ENCODE measurements at places on chromosomes 7 and 10.
A peak's percentile ranks its signal among the peaks of the same experiment; 100 is the strongest.

GRCh38 chr7:105532709-105533460, 884 bp downstream of the RINT1 start:
- DNase-seq, result no peak

DNA sequence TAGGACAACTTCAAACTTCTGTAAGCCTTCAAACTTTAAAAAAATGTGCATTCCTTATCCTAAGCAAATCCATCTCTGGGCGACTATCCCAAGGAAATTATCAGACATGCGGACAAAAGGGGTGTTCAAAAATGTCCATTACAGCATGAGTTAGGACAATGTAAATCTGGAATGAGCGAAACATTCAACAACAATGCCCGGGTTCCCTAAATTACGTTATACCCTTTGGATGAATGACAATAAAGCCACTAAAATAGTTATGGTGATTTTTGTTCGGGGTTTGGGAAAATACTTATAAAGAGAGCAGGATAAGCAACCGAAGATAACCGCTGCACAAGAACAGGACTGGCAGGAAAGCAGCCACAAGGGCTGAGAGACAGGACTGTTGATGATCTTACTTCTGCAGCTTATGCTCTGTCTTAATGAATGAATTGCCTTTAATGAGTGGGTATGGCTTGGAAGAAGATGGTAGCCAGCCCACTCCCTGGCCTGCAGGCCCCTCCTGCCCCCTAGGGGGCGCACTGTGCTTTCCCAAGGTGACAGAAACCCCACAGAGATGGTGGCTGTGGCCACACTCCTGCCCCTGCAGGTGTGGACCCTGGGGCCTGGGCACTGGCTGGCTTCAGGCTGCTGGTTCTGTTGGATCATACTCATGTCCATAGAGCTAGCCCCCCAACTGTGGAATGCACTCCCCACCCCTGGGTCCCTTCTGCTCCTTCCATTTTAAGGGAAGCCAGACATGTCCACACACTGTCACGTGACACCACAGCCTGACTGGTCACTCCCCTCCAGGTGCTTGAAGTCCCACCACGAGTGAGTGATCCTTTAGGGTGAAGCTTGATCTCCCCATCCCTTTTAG, 45.0 kb downstream of the ZCCHC24 start:
- peak; percentile 14 for DNase-seq

DNA sequence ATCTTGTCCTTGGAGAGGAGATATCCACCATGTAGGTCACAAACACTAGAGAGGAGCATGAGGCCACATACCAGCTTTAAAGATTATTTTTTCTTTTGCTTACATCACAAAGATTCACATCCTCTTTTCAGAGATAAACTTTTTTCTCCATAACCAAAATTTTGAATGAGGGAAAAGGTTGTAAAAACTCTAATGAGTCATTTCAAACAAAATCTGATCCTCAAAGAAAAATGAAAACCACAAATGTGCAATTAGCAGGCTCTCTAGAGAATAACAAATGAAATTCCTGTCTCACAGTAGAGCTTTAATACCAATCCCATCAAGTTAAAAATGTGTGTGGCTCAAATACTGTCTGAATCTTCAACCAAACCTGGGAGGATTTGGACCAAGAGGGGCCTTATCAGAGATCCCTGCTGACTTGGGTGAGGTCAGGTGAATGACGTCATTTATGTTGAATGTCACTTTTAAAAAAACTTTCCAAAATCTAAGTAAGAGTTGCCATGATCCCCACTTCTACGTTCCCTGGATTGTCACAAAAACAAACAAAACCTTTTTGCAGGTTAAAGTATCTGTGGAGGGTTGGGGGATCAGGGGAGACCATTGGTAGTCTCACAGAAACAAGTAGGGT, 261.5 kb upstream of the NPSR1 start:
- no peak for DNase-seq

- no peak for DNase-seq
These were observed 63.9 kb upstream of the CHST15 start for GRCh38 chr10:124157271-124157681.

GRCh38 chr10:78604721-78605120, 464.0 kb upstream of the ZMIZ1 start:
- no peak for DNase-seq

DNA sequence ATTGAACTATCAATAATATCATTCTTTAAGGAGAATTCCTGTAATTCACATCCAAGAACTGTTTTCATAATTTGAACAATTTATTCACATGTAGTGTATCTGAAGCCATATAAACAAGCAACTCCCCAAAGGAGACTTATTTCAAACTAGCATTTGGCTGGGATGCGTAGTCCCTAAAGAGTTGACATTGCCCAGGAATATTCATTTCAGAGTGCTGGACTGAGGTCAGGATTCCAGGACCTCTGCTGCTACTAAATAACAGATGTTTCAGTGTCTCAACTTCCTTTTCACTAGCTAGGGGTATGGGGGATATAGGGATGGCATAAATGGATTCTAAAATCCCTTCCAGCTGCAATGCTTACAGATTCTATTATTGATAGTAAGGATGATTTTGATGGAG, 177.0 kb downstream of the TSPAN12 start:
- DNase-seq, result no peak

DNA sequence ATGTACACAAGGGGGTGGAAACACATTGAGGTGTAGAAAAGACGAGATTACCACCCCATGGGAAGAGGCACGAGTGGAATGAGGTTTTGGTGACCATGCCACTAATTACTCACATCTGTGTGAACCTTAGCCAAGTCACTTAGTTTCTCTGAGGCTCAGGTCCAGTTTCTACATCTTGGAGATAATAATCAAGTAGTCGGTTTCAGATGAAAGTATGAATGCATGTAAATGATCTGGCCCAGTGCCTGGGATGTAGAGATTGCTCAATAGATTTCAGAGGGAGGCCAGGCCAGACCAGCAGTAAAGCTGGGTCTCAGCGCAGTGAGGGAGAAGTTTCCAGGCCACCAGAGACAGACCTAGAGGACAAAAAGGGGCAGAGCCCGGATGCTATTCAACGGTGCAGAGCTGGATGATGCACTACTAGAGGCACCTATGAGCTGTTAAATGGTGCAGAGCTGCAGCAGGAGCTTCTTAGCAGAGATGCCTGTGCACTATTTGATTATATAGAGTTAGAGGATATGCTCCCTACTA, 725.1 kb downstream of the GRID1 start:
- DNase-seq, result no peak
